ENCODE measurements at places on chromosomes 1 and 21.

GRCh38 chr1:96025062-96025461 is 696.5 kb upstream of the PTBP2 start:
- DNase-seq: no peak

DNA sequence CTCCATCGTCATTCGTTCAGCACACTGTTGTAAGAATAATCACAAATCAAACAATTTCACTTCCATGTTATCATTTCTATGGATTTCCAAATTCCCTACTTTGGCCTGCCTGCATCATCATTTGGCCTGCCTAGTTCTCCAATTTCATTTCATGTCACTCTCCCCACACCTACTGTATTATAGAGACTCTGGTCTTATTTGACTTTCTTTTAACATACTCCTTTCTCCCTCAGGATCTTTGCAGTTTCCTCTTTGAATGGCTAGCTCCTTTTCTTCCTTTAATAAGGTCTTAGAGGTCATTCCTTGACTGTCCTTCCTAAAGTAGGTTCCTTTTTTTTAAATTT is 36.3 kb upstream of the PODN start:
- no peak for DNase-seq

- no peak for DNase-seq
Measured at GRCh38 chr1:27258598-27258997, 24.2 kb downstream of the WDTC1 start.

DNA sequence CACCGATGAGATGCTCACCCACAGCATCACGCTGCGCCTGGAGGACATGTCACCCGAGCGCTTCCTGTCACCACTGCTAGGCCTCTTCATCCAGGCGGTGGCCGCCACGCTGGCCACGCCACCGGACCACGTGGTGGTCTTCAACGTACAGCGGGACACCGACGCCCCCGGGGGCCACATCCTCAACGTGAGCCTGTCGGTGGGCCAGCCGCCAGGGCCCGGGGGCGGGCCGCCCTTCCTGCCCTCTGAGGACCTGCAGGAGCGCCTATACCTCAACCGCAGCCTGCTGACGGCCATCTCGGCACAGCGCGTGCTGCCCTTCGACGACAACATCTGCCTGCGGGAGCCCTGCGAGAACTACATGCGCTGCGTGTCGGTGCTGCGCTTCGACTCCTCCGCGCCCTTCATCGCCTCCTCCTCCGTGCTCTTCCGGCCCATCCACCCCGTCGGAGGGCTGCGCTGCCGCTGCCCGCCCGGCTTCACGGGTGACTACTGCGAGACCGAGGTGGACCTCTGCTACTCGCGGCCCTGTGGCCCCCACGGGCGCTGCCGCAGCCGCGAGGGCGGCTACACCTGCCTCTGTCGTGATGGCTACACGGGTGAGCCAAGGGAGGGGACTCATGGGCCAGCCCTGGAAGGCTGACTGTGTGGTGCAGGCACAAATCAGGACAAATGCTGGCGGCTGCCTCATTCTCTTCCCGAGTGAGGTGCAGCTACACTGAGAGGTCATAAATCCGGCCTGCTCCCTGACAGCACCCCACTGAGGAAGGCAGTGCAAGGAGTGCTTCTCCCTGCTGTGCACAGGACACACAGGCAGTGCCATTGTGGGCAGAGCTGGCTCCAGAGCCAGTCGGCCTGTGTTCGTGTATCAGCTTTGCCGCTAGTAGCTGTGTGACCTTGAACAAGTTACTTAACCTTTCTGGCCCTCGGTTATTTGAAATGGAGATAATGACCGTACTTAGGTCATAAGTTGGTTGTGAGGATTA is 9.4 kb downstream of the CELSR2 start:
- no peak for DNase-seq

DNA sequence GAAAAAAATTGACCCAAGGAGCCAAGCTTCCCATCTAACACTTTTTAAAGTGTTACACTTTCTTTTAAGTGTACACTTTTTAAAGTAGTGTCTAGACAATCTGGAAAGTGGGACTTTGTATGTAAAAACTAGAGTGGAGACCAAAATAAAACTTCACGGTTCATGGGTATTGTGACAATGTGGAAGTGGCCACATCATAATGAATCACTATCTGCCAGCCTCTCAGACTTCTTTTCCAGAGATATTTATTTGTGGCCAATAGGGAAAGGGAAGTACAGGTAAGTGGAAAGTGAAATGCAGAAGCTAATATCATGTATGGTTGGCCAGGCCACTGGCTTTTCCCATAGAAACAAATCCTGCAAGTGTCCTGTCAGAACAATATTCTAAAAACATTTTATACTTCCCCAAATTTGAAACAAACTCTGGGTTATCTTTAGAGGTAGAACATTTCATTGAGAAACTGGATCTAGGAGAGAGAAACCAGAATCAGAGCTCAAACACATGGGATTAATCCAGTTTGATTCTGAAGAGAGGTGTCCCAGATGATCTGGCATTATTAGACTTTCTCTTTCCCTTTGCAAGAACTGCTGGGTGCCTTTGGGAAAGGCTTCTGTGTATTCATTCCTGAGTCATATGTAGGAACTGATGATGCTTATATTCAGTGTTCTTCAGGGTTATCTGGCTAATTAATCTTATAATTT is 2.0 kb downstream of the TNFSF18 start:
- DNase-seq: peak; percentile 68

GRCh38 chr1:202130816-202131522 is 8.3 kb downstream of the GPR37L1 start:
- no peak for DNase-seq

DNA sequence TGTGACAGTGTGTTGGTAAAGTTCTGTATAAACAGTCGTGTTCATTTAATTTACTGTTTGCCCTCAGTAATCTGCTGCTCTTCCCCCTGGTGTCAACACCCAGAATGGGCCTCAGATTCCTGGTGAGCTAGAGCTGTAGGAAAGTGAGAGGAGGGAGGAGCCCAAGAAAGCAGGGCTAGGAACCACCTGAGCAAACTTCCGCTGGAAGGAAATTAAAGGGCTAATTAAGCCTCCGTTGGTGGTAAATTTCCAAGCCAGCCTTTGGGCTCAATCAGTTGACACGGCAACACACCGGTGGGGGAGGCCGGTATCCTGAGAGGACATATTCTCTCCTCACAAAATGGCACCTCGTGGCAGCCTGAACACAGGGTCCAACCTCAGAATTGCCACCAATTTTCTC is 32.9 kb downstream of the RAB3B start:
- DNase-seq: no peak

DNA sequence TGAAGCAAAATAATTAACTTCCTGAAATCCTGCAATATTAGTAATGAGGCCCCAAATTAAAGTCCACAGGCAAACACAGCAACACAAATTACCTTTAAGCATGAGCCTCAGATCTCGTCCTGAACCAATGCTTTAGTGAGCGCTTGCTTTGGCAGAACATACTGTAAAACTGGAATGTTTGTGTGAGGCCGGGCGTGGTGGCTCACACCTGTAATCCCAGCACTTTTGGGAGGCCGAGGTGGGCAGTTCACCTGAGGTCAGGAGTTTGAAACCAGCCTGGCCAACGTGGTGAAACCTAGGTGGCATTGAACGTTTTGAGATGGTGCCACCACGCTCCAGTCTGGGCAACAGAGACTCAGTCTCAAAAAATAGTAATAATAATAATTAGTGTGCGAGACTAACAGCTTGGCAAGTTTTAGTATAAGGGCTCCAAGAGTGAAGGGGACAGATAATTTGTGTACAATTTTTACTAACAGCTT is 17.8 kb downstream of the SFPQ start:
- no peak for DNase-seq

DNA sequence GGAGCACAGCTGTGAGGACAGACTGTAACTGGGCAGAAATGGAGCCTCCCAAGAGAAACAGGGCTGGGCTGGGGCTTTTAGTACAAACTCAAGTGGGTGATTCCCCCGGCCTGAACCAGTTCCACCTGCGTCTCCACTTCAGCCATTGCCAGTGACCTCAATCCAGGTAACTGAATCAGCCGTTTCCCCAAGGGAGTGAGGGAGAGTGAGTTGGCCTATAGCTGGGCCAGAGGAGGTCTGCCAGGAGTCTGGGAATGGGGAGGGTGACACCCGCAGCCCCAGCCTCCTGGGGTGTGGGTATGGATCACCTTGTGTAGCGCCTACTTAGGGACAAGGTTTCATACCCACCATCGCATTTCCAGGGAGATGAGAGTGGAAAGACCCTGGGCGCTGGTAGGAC is 8.5 kb downstream of the SLC26A9 start:
- DNase-seq: no peak

- DNase-seq: no peak
Measured at GRCh38 chr21:44521301-44521927, 18.6 kb downstream of the KRTAP10-1 start.

GRCh38 chr1:45979074-45979777 is 153.2 kb downstream of the PIK3R3 start:
- peak; percentile 64 for DNase-seq

DNA sequence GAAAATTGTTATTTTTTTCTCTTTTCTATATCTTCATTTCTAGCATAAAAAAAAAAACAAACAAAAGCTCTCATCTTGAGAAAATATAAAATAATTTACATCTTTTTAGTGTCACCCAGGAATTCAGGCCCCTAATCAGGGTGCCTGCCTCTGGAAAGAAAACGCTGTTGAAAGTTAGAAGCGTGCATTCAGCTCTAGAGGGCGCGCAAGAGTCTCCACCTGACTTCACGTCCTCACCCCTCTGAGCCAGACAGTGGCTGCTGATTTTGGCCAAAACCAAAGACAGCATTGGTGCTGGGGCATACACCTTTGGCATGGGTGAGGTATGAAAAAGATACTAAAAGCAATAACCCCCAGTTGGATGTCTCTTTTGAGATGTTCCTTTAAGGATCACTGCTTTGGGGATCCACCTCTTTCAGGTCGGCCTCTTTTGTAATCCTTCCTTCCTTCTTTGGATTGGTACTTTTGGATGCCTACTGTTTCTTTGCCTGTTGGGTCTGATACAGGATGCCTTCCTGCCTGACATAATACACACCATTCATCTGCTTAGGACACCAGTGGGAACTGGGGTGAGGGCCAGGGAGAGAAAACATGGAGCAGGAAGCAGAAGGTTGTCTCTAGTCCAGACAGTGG is 77.6 kb upstream of the CHRM3 start:
- no peak for DNase-seq

GRCh38 chr1:210250998-210251679 is 18.5 kb downstream of the SERTAD4 start:
- no peak for DNase-seq

DNA sequence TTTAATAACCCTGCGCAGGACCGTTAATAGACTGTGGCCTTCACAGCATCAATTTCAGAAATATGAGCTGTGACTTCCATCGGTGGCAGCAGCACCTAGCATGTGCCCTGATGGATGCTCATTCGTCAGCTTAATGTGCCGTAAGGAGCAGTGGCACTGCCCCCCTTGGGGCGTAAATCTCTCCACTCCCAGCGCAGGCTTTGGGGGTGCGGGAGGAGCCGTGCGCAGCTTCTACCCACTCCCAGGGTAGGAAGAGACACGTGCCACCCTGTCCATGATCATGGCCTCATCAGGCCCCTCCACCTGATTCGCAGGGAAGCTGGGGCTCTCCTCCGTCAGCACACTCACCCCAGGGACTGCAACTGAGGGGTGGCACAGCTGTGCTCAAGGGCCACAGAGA is 149.5 kb downstream of the NPHP4 start:
- no peak for DNase-seq

GRCh38 chr1:39270368-39270767 is 65.9 kb downstream of the MACF1 start:
- no peak for DNase-seq

- DNase-seq: no peak
Measured at GRCh38 chr1:173560285-173560880, 42.5 kb downstream of the SLC9C2 start.

DNA sequence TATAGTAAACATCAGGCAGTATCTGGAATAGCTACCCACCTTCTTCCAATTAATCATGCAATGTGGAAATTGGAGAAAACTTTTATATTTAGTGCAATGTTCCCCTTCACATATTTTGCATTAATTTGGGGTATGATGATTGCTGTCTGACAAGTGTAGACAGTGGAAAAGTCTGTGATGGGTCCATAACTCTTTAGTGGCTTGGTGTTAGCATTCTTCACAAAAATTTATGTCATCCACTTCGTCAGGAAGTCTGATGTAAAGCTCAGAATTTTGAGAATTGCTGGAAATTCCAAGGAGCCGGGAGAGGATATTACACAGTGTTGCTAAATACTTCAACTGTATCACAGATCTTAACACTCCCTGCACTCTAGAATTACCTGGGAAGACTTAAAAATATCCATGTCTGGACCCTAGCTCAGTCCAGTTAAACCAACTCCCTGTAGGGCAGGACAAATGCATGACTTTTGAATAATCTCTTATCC is 549.7 kb upstream of the PLXNA2 start:
- DNase-seq: no peak

DNA sequence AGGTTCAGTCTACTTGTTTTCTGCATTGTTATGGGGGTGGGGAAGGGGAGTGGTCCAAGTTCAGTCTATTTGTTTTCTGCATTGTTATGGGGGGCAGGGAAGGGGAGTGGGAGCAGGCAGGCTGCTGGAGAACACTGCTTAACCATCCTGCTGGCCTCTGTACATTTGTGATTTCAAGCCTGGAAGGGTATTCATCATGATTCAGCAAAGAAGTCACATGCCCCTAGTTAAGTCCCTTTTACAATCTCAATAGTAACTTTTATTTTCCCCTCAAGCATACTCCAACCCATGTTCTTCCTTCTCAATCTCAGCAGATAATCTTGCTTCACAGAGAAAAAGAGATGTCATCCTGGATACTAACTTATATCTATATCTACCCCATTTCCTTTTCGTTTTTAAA is 7.9 kb downstream of the LYST start:
- no peak for DNase-seq

GRCh38 chr1:46438346-46438745 is 44.2 kb downstream of the FAAH start:
- DNase-seq: no peak

DNA sequence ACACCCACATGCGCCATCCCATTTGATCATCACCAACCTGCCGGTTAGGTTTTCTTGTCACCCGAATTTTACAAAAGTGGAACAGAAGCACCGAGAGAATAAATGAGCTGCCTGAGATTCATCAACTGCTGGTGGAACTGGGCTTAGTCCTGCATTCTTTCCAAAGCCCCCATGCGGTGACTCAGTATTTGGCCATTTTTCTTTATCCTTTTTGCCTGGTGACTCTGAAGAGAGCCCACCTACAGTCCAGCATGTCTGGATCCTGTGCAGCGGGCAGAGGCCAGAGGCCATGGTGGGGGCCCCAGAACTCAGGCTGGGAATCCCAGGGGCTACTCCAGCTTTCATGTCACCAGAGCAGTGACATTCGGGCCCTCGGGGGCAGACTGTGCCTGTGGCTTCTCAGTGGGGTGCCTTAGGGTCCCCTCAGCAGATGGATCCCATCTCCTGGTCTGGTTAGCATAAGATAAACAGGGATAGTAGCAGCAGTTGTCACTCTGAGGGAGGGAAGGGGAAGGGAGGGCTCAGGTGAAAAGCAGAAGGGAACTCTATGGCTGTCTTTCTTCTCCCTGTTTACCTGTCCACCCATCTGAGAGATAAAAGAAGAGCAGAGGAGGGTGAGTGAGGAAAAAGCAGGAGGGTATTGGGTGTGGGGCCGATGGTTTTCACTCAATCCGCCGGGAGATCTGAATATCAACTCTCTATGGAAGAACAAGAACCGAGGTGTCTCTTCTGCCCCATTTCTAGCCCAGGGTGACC is 63.2 kb downstream of the KIF26B start:
- DNase-seq: no peak

Measured in HCEC 1CT (cell line).